Cardiac atrium fibroblast (primary cell): ENCODE measurements at places on chromosomes 3 and 15. TPM values are rescaled to one million over a fixed set of nuclear protein-coding genes. Genes with fewer than 3 reads are reported as not detected.

Gene SAMD7
- total RNA-seq, result not detected in 2 replicates

Gene ACAD11
- total RNA-seq, result 9.7 and 10.7 TPM in 2 replicates

Gene EOGT
- total RNA-seq, result 30.1 and 30.3 TPM in 2 replicates

Gene HGD
- 4.1 and 5.2 TPM in 2 replicates for total RNA-seq

Gene VEPH1
- total RNA-seq, result 29.1 and 29.3 TPM in 2 replicates

Gene ZNF385D
- 0.72 and 1.5 TPM in 2 replicates for total RNA-seq

Gene SNTN
- total RNA-seq, result not detected in 2 replicates
